Common myeloid progenitor, CD34-positive (primary cell): ENCODE measurements at places on chromosomes 7 and 10.
A peak's percentile ranks its signal among the peaks of the same experiment; 100 is the strongest.

GRCh38 chr10:49414496-49414895 is 18.6 kb upstream of the DRGX start:
- no peak for DNase-seq

DNA sequence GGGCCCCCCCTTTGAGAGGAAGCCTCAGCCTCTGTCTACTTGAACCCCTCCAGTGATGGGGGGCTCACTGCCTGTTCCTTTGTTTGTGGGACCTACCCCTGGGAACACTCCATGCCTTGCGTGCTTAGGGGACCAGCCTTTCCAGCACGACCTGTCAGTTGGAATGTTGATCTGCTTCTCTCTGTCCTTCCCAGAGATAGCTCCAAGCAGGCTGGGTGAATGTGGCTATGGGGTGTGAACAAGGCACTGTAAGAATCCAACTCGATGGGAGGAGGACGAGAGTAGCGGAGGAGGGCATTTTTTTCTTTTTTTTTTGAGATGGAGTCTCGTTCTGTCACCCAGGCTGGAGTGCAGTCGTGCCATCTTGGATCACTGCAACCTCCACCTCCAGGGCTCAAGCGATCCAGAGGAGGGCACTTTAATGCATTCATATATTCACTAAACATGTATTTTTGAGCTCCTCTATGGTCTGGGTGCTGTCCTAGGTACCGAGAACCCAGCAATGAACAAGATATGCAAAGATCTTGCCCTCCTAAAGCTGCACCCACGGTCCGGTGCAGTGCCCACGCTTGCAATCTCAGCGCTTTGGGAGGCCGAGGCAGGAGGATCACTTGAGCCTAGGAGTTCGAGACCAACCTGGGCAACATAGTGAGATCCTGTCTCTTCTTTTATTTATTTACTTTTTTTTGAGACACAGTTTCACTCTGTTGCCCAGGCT is 8.5 kb downstream of the CLIP2 start:
- DNase-seq: no peak

GRCh38 chr7:28328146-28328545 is 84.2 kb upstream of the CREB5 start:
- peak; percentile 3 for DNase-seq

- DNase-seq: no peak
These were observed 102.1 kb upstream of the MGMT start for GRCh38 chr10:129364949-129365348.

DNA sequence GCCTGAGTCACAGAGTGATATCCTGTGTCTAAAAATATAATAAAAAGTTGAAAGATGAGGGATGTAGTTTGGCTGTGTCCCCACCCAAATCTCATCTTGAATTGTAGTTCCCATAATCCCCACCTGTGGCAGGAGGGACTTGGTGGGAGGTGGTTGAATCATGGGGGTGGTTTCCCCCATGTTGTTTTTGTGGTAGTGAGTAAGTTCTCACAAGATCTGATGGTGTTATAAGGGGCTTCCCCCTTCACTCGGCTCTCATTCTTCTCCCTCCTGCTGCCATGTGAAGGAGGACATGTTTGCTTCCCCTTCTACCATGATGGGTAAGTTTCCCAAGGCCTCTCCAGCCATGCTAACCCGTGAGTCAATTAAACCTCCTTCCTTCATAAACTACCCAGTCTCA is 25.1 kb upstream of the UBE3C start:
- DNase-seq: no peak

DNA sequence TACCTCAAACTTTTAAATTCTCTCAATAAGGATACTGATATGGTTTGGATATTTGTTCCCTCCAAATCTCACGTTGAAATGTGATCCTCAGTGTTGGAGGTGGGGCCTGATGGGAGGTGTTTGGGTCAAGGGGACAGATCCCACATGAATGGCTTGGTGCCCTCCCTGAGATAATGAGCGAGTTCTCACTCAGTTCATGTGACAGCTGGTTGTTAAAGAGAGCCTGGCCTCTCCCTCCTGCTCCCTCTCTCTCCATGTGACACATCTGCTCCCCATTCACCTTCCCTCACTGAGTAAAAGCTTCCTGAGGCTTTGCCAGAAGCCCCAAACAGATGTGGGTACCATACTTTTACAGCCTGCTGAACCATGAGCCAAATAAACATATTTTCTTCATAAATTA is 19.2 kb downstream of the ABCB4 start:
- DNase-seq: no peak

DNA sequence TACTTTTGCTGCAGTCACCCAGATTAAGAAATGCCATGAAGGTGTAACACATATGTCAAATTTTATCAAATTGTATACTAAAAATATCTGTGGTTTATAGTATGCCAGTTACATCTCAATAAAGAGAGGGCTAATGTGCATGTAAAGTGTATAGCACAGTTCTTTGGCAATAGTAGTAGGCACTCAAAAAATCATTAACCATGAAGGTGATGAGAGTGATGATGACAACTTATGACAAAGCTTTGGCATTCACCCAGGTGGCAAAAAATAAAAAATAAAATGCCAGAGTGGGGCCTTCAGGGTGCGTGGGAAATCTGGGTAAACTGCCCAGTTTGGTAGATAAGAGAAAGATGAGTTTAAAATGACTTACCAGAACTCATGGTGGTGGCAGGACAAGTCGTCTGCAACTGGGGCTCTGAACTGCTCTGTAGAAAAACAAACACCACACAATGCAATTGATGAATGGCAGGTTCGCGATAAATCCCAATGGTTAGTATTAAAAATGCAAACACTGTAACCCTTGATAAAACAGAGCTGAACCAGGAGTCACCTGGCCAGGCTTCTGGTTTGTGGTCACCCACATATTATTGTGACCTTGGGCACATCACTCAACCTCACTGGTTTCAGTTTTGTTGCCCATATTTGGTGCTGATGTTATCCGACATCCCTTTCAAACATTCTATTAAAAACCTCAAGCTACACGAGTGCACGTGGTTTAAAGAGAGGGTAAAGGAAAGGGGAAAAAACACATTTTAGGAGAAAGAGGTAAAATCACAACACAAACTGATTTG is 120.2 kb downstream of the SORBS1 start:
- DNase-seq: peak; percentile 34

GRCh38 chr10:60739558-60739957 is 38.7 kb upstream of the CDK1 start:
- no peak for DNase-seq

- no peak for DNase-seq
These were observed 176.0 kb upstream of the KCND2 start for GRCh38 chr7:120097020-120097419.

DNA sequence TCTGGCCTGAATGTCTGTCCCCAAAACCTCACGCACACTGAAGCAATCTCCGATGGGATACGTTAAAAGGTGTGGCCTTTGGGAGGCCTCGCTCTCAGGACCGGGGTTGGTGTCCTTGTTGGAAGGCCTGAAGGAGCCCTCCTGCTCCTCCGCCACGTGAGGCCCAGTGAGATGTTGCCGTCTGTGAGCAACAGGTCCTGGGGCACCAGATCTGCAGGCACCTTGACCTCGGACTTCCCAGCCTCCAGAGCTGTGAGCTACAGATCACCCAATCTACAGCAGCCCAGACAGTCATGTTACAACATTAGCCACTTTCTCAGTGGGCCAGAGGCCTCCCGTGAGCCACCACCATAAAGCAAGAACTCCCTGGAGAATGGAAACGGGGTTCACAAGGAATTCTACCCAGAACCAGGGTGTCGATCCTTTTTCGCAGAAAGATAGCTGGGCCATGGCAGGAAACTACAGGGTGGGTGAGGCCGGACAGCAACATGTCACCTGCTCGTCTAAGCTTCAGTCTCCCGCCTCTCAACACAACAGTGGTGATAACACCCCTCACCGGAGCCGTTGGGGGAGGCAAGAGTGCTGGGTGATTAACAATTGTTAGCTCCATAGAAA is 87.0 kb downstream of the DIP2C start:
- DNase-seq: no peak

DNA sequence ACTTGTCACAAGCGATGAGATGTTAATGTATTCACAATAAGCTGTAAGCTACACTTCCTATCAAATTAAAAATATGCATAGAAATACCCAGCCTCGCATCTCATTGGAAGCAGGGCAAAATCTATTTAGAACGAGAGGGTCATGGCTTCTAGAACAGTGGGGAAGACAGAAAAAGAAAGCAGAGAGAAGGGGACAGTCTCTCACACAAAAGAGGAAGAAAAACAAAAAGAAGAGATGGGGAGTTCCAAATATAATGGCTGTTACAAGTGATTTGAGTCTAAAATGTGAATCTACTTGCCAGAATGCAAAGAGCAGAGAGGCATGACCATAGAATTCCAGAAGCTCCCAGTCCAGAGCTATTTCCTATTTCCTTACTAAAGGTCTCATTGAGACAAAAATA is 13.8 kb downstream of the LRRN3 start:
- no peak for DNase-seq

DNA sequence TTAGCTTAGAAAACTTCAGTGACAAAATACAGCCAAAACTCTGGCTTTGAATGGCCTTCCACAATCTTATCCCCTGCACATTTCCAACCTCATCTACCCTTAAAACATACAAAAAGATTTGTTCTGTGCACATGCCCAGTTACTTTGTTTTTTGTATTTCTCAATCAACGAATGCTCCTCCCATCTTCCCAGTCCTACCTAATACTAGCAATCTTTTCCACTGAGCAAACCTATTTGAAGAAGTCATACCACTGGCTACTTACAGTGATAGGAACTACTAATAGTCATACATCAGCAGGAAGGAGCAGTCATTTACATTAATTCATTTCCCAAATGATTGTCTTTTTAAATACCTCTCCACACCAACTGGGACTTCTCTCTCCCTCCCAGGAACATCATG is 2.5 kb downstream of the USP54 start:
- DNase-seq: no peak

- no peak for DNase-seq
These were observed 55.6 kb upstream of the SHH start for GRCh38 chr7:155867734-155868400.

GRCh38 chr7:11703829-11704228 is 128.2 kb downstream of the THSD7A start:
- no peak for DNase-seq

- no peak for DNase-seq
These were observed 148.8 kb downstream of the CCDC3 start for GRCh38 chr10:12852687-12853086.

- DNase-seq: no peak
These were observed 444.1 kb downstream of the GRID1 start for GRCh38 chr10:85922356-85923129.

GRCh38 chr10:117268258-117268657 is 27.3 kb downstream of the SLC18A2 start:
- DNase-seq: no peak

GRCh38 chr7:128017862-128018845 is 13.1 kb downstream of the LRRC4 start:
- no peak for DNase-seq

DNA sequence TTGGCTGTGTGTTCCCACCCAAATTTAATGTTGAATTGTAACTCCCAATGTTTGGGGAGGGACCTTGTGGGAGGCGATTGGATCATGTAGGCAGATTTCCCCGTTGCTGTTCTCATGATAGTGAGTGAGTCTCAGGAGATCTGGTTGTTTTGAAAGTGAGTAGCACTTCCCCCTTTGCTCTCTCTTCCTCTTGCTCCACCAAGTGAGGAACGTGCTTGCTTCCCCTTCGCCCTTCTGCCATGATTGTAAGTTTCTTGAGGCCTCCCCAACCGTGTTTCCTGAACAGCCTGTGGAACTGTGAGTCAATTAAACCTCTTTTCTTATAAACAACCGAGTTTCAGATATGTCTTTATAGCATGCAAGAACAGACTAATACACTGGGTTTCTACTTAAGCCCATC is 176.3 kb downstream of the CDK14 start:
- DNase-seq: peak; percentile 32

- DNase-seq: peak; percentile 62
These were observed 214.4 kb downstream of the CREB5 start for GRCh38 chr7:28626624-28627262.

DNA sequence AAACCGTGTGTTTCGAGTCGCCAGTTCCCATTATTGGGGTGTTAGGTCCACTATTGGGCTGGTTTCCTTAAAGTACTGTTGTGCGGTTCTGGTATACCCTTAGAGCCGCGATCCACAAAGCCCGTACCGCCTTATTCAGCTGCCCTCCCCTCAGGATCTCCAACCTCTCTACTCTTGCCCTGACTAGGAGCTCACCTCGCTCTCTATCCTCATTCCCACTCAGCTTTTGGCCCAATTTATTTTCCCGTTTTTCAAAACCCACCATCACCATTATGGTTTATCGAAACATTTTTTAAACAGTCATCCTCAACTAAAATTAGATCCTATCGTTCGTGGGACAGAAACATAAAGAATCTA is 461 bp upstream of the ETV1 start:
- DNase-seq: no peak

GRCh38 chr7:135186841-135187253 is 16.3 kb upstream of the CYREN start:
- DNase-seq: no peak

- no peak for DNase-seq
These were observed 247.3 kb upstream of the LYZL1 start for GRCh38 chr10:29041616-29042015.

DNA sequence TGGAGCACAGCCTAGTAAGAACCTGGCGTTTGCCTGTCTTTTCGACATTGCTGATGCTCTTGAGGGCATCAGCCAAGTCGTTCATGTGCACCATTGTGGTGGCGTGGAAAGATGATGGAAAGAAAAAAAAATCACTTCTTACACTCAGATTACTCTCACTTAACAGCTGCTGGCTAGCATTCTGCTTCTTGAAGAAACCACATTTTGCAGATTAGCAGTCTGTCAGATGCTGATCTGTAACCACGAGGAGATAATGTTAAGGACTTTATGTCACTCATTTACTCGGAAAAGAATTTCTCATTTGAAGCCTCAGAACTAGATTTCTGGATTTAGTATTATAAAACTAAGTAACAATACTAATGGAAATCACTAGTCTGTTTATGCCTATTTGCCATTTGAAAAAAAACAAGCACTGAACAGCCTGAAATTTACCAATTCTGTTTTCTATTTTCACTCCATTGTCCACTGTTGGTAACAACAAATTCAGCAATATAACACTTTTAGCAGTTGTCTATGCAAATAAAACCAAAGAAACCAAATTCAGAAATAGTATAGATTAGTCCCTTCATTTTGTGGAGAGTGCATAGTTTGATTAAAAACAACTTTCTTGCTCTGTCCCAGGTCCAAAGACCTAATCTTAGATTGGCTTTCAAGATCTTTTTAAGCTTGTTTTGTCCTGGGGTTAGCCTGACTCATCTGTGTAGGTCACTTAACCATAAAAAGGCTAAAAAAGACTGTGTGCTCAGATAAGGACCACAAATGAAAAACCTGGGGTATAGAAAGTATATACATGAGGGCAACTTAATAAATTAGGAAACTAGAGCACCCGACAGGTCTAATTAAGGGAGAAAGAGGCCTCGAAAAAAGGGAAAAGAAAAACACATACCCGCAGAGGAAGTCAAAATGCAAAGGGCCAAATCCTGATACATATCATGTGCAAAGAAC is 67.5 kb downstream of the NT5C2 start:
- DNase-seq: peak; percentile 71
